Glomerular endothelial cell (primary cell): ENCODE measurements at places on chromosomes 3 and 15.

GRCh38 chr15:81108427-81108826 lies 25.6 kb upstream of the CFAP161 start:
- no peak for DNase-seq

DNA sequence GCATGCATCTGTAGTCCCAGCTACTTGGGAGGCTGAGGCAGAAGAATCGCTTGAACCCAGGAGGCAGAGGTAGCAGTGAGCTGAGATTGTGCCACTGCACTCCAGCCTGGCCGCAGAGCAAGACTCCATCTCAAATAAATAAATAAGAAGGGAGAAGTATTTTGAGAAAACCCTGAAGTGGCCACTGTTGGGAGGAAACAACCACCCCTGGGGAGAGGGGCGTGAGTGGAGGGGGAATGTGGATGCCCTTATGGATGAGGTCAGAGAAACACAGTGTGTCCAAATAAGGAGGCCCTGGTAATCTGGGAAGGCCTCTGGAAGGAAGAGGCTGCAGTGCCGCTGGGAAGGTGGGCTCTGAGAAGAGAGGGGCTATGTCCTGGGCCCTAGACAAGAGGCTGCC lies 4.2 kb upstream of the CPLX3 start:
- no peak for DNase-seq

- no peak for DNase-seq
Observed at GRCh38 chr3:19147905-19148767, at the start of gene KCNH8. Gene KCNH8 (plus strand): TSS chr3:19148510. CDS start chr3:19148720, 210 bp downstream.

DNA sequence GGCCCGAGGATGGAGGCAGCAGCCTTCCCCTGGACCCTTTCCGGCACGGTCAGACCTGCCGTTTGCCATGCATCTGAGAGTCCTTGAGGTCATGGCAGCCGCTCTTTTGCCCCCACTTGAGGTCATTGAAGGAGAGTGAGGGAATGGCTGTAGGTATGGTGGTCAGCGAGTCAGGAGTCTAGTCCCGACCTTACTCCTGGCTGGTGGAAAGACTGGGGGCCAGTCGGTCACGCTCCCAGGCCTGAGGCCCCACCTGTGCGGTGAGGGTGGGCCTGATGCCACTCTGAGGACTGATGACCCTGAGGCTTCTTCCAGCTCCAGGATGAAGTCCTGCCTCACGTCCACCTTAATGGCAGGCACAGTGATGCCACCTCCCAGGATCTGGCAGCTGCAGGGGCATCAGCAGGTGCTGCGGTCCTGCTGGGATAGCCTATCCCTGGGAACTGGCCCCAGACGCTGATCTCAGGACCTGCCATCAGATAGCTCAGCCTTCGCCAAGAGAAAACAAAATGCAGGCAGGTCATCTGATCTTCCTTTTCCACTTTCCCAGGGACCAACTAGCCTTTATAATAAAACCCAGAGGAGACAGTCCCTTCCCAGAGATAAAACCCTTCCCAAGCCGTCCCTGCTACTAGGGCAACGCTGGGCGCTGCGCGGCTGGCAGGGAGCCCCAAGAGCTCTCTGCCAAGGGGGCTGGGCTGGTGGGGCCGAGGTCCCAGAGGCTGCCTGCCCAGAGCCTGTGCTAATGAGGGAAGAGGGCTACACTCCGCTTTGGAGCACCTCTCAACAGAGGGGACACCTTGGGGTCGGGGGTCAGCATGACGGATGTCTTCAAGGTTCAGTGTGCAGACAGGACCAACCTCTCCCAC lies 42.2 kb downstream of the TM2D3 start:
- DNase-seq = no peak

- DNase-seq = no peak
Observed at GRCh38 chr3:164620423-164620822, 457.9 kb downstream of the SI start.

- DNase-seq = no peak
Observed at GRCh38 chr15:77060546-77060945, 10.4 kb downstream of the TSPAN3 start.

GRCh38 chr3:101720851-101721840 lies 3.3 kb upstream of the CEP97 start:
- no peak for DNase-seq

DNA sequence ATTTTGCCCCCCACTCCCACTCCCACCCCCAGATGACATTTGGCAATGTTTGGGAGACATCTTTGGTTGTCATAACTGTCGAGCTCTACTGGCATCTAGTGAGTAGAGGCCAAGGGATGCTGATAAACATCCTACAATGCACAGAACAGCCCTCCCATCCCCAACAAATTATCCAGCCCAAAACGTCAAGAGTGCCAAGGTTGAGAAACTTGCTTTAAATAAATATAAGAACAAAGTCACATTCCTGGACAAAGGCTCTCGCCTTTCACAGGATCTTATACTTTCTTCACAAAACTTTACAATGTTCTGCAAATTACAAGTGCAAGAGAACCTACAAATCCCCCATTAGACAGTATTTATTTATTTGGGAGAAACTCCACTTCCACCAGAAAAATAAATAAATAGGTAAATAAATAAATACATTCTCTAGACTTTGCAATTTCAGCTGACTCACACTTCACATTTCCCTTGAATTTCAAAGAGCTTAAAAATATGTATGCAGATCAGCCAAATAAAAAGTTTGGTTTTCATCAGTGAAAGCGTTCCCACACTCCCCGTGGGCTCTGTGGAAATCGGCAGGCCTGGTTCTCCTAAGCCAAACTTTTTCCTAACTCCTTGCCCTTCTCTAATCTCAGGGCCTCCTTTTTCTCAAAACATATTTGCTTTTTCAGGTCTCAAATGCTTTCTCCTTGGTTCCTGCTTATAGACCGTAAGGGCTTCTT lies 12.7 kb upstream of the CPA3 start:
- DNase-seq = no peak

- DNase-seq = no peak
Observed at GRCh38 chr15:41948490-41948889, 23.9 kb downstream of the EHD4 start.

- no peak for DNase-seq
Observed at GRCh38 chr3:39329493-39329892, at the start of gene CCR8. Gene CCR8 (plus strand): TSS chr3:39329709. CDS start chr3:39332332, 2,623 bp downstream.

DNA sequence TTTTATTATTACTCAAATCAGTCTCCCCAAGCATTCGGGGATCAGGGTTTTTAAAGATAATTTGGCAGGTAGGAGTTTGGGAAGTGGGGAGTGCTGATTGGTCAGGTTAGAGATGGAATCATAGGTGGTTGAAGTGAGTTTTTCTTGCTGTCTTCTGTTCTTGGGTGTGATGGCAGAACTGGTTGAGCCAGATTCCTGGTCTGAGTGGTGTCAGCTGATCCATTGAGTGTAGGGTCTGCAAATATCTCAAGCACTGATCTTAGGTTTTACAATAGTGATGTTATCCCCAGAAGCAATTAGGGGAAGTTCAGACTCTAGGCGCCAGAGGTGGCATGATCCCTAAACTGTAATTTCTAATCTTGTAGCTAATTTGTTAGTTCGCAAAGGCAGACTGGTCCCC lies 20.6 kb upstream of the TRANK1 start:
- DNase-seq = no peak

DNA sequence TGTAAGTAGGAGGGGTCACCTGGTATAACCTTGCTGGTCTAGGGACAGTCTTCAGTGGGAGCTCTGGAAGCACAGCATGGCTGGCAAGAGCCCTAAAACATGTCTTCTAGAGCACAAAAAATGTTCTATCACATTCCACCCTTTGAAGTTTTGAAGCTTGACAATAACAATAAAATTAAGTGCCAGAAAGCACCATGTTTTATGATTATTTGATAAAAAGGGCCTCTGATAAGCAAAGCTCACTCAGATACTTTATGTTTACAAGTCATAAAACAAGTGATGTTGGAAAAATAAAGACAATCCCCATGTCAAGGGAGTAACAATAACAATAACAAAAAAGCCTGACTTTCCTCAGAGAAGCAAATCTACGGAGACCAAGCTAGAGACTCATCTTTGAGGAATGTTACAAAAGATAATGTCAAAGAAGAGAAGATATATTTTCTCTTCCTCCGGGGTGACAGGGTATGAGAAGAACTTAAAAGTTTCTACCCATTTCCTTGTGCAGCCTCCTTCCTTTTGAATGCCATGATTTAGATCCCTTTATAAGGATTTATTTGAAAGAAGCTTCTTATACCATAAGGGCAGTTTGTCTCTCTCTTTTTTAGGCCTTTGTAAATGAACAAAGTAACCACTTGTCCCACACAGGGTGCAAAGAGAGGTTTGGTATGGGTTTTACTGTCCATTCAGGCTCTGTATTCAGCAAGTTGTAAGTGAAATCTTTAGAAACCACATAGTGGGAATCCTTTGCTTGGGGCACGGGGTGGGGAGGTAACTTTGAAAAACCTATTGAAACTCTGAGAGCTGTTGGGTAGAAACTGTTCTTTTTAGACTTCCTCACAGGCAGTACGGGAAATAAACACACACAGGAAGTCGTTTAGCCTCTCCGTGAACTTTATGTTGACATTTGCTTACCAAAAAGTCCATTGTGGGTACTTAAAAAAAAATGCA lies 109.6 kb upstream of the RBMS3 start:
- DNase-seq = no peak

- DNase-seq = no peak
Observed at GRCh38 chr15:55992769-55993110, 672 bp downstream of the NEDD4 start.

- DNase-seq = no peak
Observed at GRCh38 chr3:186824430-186825139, 17.9 kb upstream of the ADIPOQ start.

GRCh38 chr3:43905157-43905556 lies 214.4 kb downstream of the ABHD5 start:
- DNase-seq = no peak

DNA sequence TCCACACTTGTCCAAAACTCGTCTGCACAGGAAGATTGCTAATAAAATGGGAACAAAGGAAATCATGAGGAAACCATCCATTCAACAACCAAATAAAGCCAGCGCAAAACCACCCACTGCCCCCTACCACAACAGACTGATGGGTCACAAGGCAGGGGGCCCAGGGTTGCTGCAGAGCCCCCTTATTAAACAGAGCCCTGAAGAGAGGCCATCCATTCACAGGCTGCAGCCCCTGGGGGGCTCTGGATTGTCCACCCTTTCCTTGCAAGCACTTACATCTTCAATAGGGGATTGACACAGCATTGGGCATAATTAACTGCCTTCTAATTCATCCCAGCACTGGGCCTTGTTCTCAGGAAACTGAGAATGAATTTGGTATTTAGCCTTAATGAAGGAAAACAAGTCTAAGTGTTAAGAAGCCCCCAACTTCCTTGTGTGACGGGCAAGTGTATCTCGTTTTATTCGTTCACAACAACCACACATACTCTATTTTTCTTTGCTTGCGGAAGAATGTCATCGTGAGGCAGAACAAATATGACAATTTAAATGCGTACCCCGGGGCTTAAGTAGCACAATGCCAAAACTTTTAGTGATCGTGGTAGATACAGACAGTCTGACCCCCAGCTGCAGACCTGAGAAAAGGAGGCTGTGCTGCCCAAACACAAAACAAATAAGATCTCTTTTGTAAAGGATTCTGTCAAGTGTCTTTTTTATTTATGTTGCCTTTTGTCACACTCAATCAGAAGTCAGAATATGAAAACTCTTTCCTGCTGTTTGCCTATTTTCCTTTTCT lies 144.0 kb downstream of the SEMA6D start:
- DNase-seq = no peak

DNA sequence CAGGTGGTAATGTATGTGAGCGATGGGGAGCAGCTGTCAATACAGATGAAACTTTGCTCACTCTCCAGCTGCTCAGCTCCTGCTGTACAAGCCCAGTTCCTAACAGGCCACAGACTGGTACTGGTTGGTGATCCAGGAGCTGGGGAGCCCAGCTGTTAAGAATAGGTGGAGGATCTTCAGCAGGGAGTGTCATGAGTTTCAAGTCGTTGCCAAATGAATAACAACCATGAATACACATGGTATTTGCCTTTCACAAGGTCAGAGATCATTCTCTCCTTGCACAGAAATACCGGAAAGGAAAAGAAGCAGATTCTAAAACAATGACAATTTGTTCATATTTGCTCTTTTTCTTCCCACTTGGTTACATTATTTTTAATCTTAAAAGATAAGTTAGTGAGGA lies 5.1 kb downstream of the PLSCR1 start:
- no peak for DNase-seq

- no peak for DNase-seq
Observed at GRCh38 chr3:117306299-117306698, 596.7 kb downstream of the TUSC7 start.

GRCh38 chr15:76003364-76003763 lies 8.9 kb downstream of the NRG4 start:
- no peak for DNase-seq

DNA sequence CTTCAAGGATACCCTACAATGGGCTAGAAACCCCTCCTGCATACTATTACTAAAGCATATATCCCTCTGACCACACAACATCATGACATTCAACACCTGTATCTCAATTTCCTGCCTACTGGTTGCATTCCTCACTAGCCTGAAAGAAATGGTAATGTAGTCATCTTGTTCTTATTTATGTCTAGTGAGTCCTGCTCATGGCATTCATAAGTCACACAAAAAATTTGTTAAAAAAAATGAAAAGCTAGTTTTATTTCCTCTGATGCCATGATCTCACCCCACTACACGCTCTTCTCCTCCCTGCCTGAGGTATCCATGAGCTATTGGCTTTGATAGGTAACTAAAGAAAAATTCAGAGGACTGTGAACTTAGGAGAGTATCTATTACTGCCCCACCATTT lies 284.5 kb downstream of the ZNF385D start:
- DNase-seq = no peak

GRCh38 chr3:71726146-71726545 lies 944 bp upstream of the EIF4E3 start:
- DNase-seq = no peak

- DNase-seq = no peak
Observed at GRCh38 chr3:127888564-127889107, 26.4 kb upstream of the KBTBD12 start.

DNA sequence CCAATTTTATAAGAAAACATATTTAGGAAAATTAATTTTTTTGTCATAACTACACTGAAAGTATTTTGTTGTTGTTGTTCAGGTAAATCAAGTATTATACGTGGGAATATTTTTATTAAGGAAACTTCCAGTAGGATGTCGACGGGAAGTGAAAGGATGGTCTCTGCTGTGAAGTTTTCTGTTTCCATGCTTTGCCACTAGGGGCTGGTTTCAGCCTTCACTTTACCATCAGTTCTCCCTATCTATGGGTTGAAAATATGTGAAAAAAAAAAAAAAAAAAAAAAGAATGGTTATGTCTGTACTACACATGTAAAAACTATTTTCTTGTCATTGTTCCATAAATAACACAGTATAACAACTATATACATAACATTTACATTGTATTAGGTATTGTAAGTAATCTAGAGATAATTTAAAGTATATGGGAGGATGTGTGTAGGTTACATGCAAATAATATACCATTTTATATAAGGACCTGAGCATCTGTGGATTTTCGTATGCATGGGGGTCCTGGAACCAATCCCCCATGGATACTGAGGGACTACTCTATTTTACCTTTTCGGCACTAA lies 136.7 kb downstream of the SMAD6 start:
- no peak for DNase-seq

GRCh38 chr3:33954956-33955355 lies 156.5 kb downstream of the PDCD6IP start:
- no peak for DNase-seq

- DNase-seq = no peak
Observed at GRCh38 chr15:73851689-73852088, 21.7 kb upstream of the TBC1D21 start.

- no peak for DNase-seq
Observed at GRCh38 chr3:179961703-179962078, 75.0 kb downstream of the PEX5L start.
